ENCODE measurements at places on chromosomes 1 and 21.

- DNase-seq, result no peak
These were observed 16.0 kb upstream of the RASAL2 start for GRCh38 chr1:178077917-178078316.

DNA sequence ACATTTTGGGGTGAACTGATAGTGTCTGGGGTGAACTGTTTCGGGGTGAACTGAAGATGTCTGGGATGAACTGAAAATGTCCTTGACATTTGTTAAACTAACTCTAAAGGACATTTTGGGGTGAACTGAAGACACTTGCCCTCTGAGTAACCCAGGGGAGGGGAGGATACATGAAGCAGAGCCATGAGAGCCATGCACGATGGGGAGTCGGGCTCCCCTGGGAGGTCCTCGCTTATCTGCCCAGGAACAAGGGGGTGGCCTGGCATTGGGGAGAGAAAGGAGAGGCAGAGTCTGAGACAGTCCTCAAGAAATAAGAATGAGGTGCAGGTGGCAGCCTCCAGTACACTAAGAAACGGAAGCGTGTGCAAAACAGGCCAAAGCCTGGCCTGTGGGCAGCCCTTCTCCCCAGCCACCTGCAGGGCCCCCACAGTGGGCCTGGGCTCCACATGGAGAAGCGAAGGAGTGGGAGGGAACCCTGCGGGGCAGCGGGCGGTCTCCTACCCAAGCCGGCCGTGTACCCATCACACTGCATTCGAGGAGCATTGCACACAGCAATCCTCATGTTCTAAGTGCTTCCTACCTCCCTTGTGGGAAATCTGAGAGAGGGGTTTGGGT is 24.2 kb downstream of the RSPH1 start:
- DNase-seq, result no peak

DNA sequence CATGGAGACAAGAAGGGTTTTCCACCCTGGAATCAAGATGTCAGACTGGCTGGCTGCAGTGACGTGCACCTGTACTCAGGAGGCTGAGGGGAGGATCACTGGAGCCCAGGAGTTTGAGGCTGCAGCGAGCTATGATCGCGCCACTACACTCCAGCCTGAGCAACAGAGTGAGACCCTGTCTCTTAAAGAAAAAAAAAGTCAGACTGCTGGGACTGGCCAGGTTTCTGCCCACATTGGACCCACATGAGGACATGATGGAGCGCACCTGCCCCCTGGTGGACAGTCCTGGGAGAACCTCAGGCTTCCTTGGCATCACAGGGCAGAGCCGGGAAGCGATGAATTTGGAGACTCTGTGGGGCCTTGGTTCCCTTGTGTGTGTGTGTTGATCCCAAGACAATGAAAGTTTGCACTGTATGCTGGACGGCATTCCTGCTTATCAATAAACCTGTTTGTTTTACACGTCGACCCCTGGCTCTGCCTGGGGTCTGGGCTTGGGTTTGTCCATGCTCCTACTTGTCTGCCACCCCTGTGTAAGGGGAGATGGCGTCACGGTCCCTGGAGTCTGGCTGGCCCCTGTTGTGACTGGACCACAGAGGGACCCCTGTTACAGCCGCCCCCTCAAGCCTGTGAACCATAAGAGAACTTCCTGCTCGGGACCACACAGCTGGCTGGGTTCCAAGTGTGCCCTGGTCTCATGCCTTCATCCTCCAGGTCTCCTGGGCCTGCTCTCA is 20.9 kb upstream of the VPS13D start:
- DNase-seq, result peak; percentile 83

GRCh38 chr1:223726380-223727001 is 14.2 kb downstream of the CAPN2 start:
- DNase-seq, result no peak

- DNase-seq, result peak; percentile 66
These were observed 79.4 kb downstream of the CAPZB start for GRCh38 chr1:19405761-19406487.

DNA sequence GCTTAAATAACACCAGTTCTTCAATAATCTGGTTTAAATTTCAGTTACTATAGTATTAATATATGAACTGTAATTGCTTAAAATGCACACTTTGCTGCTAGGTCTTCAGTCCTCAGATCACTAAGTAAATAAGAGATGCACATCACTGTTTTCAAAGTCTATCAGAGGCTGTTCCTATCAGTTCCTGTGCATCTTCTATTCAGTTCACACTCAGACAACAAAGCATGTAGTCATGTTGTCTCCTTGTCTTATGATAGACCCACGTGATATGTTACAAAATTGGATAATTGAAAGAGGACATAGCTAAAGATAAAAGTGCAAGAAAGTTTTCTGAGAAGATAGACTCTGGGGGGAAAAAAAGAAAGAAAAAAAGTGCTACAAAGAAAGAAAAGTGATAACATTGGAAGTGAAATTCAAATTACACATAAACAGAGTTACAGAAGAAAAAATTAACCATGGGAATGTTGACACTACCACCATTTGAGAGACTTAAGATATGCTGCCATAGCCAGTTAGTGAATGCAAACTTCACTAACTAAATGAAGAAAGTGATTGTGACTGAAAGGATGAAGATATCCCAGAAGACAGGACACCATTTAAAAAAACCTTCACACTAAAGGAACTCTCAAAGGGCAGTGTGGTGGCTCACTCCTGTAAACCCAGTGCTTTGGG is 33.9 kb upstream of the TSNAX start:
- no peak for DNase-seq

DNA sequence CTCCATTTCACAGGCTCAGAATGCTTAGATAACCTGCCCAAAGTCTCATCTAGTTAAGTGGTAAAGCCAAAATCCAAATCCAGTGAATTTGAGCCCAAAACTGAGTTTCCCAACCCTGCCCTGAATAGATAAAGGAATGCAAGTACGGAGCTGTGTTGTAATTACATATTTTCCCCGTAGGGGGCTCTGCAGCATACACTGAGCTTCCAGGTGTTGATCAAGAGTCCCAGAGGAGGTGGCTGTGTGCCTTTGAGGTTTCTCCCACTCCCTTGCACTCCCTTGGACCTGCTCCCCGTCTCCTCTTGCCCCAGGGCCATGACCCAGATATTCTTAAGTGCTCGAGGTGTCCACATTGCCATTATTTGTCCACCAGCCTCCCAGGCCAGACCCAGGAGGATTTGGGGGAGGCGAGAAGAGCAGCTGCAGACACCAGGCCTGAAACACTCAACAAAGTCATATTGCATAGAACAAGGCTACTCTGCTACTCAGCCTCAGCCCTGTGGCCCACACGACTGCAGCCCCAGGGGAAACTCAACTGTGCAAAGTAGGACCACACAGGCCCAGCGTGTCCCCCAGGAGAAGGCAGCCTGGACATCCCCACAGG is 18.4 kb upstream of the LY9 start:
- DNase-seq, result no peak

GRCh38 chr1:202270871-202271326 is 70.8 kb downstream of the UBE2T start:
- DNase-seq, result no peak

GRCh38 chr1:12439073-12439472 is 178.9 kb downstream of the DHRS3 start:
- DNase-seq, result no peak

- DNase-seq, result no peak
These were observed 43.6 kb upstream of the ESRRG start for GRCh38 chr1:216766633-216767327.

GRCh38 chr1:1206966-1207531 is 657 bp upstream of the TNFRSF18 start:
- DNase-seq, result no peak

DNA sequence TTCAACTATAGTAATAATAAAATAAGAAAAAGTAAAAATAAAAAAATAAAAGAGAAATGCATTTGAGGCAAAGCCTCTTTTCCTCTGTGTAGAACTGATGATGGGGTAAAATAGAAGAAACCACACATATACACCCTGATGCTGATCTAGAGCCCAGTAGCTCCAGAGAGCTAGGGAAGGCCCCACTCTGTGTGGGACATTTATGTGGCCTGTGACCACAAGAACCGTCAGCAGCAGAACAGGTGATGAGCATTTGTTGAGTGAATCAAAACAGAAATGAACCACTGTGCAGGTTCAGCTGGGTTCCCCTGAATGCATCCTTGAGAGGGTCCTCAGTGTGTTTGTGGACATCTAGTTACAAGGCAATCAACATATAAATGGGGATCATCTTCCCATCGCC is 221.8 kb upstream of the HOOK1 start:
- no peak for DNase-seq

DNA sequence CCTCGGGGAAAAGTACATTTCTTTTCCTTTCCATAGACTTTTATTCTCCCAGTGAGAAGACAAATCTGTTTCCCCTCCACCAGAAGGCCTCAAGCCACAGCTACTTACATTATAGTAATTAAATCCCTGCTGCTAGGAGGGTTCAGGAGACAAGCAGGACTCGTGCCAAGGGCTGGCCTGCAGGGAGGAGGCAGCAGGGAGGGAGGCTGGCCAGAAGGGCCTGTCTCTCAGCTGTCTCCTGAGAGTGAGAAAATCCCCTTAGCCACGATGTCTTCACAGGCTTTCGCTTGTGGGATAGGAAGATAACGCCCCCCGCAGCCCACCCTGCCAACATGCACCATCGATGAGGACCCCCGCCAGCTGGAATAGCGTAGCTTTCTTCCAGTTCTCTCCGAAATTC is 14.0 kb downstream of the KCNN3 start:
- no peak for DNase-seq

GRCh38 chr1:111204201-111204982 is 3.9 kb upstream of the DENND2D start:
- DNase-seq, result peak; percentile 17

DNA sequence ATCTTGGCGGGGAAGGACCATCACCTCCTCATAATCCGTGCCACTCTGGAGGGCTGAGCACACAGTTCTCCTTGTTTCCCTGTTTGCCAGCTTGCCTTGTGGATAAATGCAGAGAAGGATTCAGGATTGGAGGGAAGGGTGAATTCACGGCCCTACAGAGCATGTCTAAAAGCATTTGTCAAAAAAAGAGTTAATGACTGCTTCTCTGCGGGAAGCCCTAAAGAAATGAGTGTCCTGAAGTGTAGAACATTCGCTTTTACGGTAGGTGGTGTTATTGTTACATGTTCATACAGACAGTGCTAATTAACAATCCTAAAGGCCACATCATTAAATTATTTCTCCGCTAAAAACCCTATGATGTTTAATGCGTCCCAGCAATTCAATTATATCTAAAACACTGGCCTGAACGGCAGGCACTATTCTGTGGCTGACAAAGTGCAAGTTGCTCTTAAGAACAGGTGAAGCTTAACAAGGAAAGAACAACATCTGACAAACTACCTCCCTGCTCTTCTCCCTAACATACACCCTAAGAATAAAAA is 112.3 kb upstream of the NFIA start:
- DNase-seq, result peak; percentile 66

DNA sequence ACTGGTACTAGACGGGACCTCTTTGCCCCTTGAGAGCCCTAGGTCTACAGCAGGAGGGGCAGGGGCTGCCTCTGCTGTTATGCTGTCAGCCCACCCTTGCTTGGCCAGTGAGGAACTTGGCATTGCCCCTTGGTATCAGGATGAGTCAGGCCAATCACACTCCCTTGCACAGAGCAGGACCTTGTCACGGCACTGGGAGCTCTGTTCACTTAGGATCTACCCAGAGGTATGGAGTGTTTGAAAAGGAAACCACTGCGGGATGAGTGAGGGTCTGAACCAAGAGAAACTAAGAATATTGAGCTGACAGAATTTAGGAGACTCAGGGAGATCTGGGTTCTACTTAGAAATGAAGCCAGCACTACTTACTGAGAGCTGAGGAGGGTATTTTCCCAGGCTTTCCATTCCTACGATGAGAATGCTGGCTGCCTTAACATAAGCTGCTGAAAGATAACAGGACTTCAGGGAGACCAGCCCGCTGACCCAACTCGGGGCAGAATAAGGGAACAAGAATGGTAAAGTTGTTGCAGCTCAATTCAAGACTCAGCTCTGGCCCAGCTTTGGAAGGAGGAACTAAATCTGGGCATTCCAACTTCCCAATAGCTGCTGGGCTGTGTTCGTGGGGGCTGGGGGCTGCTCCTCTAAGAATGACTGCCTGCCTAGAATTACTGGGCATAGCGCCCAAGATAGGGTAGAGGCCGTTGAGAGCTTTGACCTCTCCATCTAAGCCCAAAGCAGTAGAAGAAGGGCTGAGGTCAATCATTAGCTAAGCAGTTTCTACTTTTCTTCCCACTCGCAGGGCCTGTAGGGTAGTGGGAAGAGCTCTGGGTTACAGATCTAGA is 1.5 kb downstream of the FABP3 start:
- peak; percentile 31 for DNase-seq

GRCh38 chr1:33466159-33466558 is 6.3 kb upstream of the ZSCAN20 start:
- DNase-seq, result no peak

DNA sequence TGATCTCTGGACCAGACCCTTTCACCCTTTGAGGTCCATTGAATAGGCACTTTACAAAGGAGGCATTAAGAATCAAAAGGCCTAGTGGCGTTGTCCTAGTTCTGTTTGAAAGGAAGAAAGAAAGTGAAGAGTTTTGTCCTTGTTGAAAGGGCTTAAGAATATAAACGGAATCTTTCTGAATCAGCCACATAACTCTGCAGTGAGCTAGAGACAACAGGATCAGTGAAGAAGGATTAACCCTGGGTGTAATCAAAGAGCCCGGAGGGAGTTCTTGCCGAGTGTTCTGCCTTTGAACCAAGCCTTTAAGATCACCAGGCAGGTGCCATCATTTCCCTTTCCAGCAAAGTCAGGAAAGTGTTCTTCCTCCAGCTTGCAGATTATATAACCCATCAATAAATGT is 54.8 kb upstream of the CNTN2 start:
- peak; percentile 24 for DNase-seq

GRCh38 chr1:230679192-230679591 is 34.7 kb downstream of the AGT start:
- no peak for DNase-seq

DNA sequence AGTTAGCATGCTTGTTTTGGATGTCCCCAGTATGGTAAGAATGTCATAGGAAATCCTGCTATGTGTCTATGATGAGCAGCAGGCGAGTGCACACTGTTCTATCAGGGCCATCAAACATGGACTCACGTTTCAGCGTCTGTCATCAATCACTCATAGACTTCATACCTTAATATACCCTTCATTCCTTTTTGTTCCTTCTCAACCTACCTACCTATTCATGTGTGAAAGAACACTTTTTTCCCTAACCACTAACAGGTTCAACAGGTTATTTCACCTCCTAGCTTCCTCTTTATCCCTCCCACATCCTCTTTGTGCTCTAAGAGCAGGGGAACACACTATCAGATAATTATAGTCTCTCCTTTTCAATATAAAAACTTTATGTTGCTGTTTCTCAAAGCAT is 300.6 kb downstream of the TM2D1 start:
- no peak for DNase-seq

- DNase-seq, result no peak
These were observed 852.1 kb downstream of the PLA2G4A start for GRCh38 chr1:187680823-187681222.
